ENCODE measurements at places on chromosomes 3 and 15.

- peak; percentile 65 for DNase-seq
Observed at GRCh38 chr15:98025237-98025636, 64.7 kb downstream of the ARRDC4 start.

DNA sequence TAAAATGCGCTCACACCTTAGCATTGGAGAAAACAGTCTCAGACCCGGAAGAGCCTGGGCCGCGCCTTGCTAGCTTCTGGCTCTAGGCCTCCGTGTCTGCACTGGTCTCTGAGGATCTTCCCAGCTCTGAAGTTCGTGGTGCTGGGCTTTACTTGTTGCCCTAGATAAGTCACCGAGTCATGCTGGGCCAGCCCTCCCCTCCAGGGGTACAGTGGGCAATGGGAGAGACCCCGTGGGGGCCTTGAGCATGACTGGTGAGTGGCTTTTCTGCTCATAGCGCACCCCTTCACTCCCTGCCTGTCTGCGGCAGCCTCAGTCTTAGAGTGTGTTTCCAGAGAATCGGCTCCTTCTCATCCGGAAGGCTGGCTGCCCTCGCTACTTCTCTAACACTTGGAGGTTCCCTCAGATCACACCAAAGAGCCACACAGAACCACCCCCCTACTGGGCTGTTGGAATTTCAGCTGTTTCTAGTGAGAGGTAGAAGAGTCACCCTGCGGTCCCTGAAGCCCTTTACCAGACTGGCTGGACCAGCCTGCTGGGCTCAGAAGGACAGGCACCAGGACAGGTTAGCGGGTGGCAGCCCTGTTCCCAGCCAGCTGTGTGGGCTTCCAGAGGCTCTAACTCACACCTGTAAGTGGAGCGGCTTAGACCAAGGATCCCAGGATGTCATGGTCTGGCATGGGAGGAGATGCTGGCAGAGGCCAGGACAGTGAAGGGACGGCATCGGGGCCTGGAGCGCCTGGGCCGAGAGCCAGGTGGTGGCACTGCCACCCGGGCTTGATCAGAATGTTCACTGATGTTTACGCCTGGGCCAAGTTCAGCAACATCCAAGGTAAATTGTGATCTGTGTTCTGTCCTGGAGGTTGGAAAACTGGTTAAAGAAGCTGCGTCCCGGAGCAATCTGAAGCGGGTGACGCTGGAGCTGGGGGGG lies 17.9 kb downstream of the ALDH1A3 start:
- DNase-seq, result no peak

GRCh38 chr15:65663521-65663920 lies 41.8 kb downstream of the SLC24A1 start:
- no peak for DNase-seq

- no peak for DNase-seq
Observed at GRCh38 chr3:79172241-79172640, 595.6 kb downstream of the ROBO1 start.

DNA sequence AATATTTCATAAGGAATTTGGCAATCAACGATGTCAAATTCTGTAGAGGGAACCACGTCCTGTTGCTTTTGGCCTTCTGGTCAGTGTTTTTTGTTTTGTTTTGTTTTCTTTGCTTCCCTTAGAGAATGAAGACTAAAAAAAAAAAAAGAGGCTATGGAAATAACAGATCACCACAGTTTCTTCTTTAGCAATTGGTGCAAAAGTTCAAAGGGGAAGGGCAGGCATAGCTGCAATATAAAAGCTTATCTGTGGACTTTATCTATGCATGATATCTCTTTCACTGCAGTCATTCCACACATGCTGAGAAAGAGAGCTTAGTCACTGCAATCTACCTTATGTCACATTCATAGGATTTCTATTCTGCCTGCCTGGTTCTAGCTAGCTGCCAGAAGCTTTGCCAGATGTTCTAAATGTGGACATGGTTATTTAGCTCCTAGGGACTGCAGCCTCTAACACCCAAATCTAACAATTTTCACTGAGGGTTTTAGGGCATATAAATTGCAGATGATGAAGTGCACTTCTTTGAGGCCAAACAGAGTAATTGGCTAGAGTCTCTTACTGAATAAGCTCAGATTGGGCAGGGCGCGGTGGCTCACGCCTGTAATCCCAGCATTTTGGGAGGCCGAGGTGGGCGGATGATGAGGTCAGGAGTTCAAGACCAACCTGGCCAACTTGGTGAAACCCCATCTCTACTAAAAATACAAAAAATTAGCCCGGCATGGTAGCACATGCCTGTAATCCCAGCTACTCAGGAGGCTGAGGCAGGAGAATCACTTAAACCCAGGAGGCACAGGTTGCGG lies 637.2 kb downstream of the NTRK3 start:
- DNase-seq, result peak; percentile 66

DNA sequence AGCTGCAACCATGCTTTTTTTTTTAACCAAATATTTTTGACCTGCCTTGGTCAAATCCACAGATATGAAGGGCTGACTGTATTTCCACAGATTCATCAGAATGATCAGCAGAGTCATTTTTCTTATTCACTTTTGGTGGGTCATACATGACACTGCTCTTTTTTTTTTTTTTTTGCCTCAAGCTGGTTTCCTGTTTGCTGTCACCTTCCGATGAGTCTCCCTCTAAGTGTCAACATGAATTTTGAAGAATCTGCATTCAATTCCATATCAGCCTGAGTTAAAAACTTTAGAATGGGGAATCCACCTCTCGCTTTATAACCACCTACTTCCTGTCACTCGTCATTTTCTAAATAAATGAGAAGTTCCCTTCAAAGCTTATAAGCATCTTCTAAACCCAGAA lies 2.2 kb upstream of the SLC12A8 start:
- no peak for DNase-seq

DNA sequence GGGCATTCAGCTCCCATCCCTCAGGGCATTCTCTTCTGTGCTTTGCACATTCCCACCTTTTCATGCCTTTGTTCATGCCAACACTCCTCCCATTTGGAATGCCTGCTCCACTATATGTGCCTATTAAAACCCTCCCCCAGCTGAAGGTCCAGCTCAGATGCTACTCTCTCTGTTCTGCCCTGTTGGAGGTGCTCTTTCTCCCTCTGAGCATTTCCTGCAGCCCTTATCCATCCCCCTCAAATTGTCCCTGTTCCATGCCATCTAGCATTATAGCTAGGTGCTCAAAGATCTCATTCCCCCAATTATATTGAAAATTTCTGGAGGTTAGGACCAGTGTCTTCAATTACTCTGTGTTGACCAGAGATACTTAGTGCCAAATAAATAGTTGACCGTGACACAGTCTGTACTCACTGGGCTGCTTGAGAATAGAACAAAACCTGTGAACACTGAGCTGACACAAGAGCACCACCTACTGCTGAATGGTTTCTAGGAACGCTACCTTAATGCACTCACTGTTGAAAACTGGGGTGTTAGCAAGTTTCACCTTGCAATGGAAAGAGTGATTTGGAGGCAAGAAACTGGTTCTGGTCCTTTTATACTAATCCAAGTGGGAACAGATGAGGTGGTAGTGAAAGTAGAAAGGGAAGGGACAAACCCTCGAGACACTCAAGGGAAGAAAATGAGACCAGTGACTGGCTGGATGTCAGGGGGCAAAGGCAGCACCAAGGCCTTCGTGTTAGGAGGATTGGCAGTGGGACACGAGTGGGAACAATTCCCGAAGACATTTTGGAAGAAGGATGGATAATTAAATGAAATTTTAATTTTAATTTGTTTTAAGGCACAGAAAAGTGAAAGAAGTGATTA lies 289.8 kb upstream of the ROPN1 start:
- DNase-seq, result peak; percentile 71
